ENCODE measurements at places on chromosomes 5 and 9. TPM values are rescaled to one million over a fixed set of nuclear protein-coding genes. Genes with fewer than 3 reads are reported as not detected.

The RMRP gene
- total RNA-seq: 13,690 TPM

DNA sequence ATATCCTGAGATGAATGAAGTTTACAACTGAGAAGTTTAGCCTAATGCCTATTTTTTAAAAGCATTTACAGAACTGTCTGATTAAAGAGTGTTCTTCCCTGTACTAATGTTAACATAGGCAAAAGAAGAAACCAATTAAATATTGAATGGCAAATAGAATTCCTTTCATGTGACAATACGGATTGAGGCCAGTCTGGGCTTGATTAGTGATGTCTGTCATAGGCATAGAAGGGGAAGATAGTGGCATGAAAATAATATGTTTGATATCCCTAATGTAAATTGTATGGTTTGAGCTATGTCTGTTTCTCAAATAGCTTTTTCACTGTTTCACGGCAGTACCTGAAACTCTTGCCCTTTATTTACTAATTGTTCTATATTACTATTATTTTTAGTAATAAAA lies 443.1 kb upstream of the CLINT1 start:
- no peak overlapping the region for H3K4me3 ChIP-seq
- H3K36me3 ChIP-seq: no peaks in the 10 kb centered on the region
- no peak overlapping the region for H3K27ac ChIP-seq
- no peaks in the 10 kb centered on the region for H3K27me3 ChIP-seq
- no peaks in the 10 kb centered on the region for H3K4me1 ChIP-seq

- no peak for DNase-seq
- H3K4me3 ChIP-seq: no peak overlapping the region
- no peaks in the 10 kb centered on the region for H3K36me3 ChIP-seq
- no peaks in the 10 kb centered on the region for H3K27me3 ChIP-seq
- H3K27ac ChIP-seq: no peak overlapping the region
Measured at GRCh38 chr5:178391480-178391879, 158.9 kb upstream of the PHYKPL start.

The SNX24 gene
- 21.7 TPM for total RNA-seq

GRCh38 chr5:134582281-134582680 lies 50.3 kb downstream of the SAR1B start:
- no peak overlapping the region for H3K4me3 ChIP-seq
- no peak overlapping the region for H3K27ac ChIP-seq
- no peaks in the 10 kb centered on the region for H3K27me3 ChIP-seq
- no peak for DNase-seq

DNA sequence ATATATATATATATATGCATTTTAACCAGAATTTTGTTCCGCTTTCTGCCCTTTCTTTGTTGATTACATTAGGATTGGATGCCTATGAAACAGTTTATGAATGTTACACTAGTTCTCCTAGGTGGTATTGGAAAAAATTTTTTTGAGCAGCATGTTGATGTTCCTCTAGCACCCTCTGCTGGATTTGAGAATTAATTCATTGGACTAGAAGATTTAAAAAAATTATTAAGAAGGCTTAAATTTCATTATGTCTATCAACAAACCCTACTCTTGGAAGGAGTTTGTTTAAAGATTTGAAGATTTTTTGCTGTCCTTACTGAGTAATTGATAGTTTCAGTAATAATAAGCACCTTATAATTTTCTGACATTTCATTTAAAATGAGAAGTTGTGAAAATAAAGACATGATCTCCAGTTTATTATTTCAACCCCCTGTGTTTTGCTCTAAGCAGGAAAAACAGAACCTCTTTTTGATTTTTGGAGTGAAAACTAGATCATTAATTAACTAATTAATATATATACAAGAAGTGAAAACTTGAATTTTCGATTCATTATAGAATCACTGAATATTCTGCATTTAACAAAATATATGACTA lies 89.6 kb downstream of the CCDC171 start:
- no peaks in the 10 kb centered on the region for H3K36me3 ChIP-seq
- DNase-seq: peak; percentile 53
- no peaks in the 10 kb centered on the region for H3K27me3 ChIP-seq
- no peaks in the 10 kb centered on the region for H3K4me1 ChIP-seq

- no peaks in the 10 kb centered on the region for H3K36me3 ChIP-seq
- DNase-seq: no peak
- H3K27ac ChIP-seq: no peak overlapping the region
Measured at GRCh38 chr5:173246511-173246910, 11.5 kb upstream of the NKX2-5 start.

The NUTM2G gene
- total RNA-seq: not detected

The LVRN gene
- 0.18 TPM for total RNA-seq

DNA sequence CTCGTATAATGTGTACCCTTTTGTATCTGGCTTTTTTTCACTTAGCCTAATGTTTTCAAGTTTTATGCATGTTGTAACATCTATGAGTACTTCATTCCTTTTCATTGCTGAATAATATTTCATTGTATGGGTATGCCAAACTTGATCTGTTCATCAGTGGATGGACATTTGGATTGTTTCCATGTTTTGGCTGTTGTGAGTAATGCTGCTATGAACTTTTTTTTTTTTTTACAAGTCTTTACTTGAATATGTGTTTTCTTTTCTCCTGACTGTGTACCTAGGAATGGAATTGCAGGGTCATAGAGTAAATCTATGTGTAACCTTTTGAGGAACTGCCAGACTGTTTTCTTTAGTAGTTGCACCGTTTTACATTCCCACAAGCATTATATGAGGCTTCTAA lies 52.4 kb downstream of the MTREX start:
- H3K27me3 ChIP-seq: no peaks in the 10 kb centered on the region
- no peak overlapping the region for H3K4me3 ChIP-seq
- peak; percentile 38 for DNase-seq
- H3K27ac ChIP-seq: no peak overlapping the region
- H3K36me3 ChIP-seq: peaks cover 32% of the 10 kb centered on the region
- no peaks in the 10 kb centered on the region for H3K4me1 ChIP-seq

DNA sequence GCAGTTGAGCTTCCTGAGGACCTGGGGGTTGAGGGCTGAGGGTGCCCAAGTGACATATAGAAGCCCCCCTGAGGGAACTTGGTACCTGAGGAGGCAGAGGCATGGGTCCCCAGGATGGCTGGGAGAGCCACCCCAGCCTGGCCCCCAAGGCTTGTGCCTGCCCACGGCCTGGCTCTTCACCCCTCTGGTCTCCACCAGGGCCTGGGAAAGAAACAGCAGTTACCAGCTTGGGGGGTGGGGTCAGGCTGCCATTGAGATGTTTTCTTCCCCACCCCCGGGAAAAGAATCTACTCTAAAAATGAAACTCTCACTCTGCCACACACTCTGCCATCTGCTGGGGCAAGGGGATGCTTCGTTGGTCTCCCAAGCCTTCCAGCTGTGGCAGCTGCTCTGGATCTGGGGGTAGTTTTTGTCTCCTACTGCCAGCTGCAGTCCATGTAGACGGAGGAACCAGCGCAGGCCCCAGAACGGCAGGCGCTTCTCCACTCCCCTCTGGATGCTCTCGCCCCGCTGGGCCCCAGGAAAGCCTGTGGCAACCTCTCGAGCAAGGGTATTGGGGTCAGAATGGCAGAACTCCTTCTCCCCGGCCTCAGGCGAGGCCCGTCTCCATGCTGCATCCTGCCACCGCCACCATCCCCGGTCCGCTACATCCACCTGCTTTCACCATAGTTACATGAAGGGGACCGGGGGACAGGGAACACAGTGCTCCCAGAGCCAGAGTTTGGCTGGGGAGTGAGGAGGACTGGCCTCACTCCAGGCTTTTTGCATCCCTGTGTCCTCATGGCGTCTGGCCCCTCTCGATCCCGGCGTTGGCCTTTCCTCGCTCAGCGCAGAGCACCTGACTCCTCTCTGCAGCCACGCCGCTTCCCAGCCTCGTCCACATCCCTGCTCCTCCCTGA lies 123.5 kb downstream of the DAB2IP start:
- peaks cover 57% of the 10 kb centered on the region for H3K36me3 ChIP-seq
- DNase-seq: no peak
- no peak overlapping the region for H3K27ac ChIP-seq
- H3K4me1 ChIP-seq: peaks cover 17% of the 10 kb centered on the region
- H3K4me3 ChIP-seq: no peak overlapping the region
- no peaks in the 10 kb centered on the region for H3K27me3 ChIP-seq

The PCA3 gene
- total RNA-seq: not detected

The INSL6 gene
- not detected for total RNA-seq

DNA sequence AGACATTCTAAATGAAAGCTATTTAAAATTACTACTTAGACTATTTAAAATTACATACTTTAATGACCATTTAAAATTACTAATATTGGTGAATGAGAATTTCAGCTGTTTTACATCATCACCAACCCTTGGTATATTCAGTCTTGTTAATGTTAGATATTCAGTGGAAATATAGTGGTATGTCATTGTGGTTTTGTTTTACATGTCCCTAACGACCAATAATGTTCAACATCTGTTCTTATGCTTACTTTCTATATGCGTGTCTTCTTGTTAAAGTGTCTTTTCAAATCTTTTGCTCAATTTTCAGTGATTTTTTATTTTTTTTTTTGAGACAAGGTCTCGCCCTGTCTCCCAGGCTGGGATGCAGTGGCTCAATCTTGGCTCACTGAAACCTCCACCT lies 279.3 kb upstream of the TARS1 start:
- H3K27ac ChIP-seq: no peak overlapping the region
- H3K4me1 ChIP-seq: no peaks in the 10 kb centered on the region
- H3K36me3 ChIP-seq: no peaks in the 10 kb centered on the region
- DNase-seq: no peak

DNA sequence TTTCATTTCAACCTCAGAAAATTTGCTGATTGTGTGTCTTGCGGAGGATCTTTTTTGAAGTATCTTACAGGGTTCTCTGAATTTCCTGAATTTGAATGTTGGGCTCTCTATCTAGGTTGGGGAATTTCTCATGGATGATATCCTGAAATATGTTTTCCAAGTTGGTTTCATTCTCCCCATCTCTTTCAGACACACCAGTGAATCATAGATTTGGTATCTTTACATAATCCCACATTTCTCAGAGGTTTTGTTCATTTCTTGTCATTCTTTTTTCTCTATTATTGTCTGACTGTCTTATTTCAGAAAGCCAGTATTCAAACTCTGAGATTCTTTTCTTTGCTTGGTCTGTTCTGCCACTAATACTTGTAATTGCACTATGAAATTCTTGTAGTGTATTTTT lies 456.9 kb downstream of the PRELID2 start:
- H3K4me3 ChIP-seq: no peak overlapping the region
- H3K27me3 ChIP-seq: no peaks in the 10 kb centered on the region
- H3K27ac ChIP-seq: no peak overlapping the region
- H3K4me1 ChIP-seq: no peaks in the 10 kb centered on the region

The CDC25C gene
- total RNA-seq: 7.5 TPM

- H3K36me3 ChIP-seq: no peaks in the 10 kb centered on the region
- H3K4me3 ChIP-seq: no peak overlapping the region
- no peak for DNase-seq
- H3K27ac ChIP-seq: no peak overlapping the region
- H3K4me1 ChIP-seq: no peaks in the 10 kb centered on the region
- peaks cover 10% of the 10 kb centered on the region for H3K27me3 ChIP-seq
Measured at GRCh38 chr9:99312736-99313135, 90.7 kb downstream of the SEC61B start.

DNA sequence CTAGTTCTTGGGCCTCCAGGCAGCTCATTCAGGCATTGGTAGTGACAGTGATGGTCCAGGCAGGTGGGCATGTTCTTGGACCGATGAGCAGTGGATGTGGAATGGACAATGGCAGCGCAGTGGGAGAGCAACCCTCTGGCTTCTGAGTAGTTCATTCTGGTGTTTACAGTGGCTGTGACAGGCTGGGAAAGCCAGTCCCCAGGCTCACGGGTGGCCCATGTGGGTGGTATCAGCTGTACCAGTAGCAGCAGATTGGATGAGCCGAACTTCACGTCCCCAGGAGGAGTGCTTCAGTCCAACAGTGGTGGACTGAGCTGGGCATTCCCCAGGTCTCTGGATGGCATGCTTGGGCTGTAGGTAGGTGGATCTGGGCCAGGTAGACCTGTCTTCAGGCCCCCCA lies 515.6 kb upstream of the ACO1 start:
- no peak overlapping the region for H3K4me3 ChIP-seq
- H3K27me3 ChIP-seq: no peaks in the 10 kb centered on the region
- H3K36me3 ChIP-seq: no peaks in the 10 kb centered on the region

- H3K4me1 ChIP-seq: no peaks in the 10 kb centered on the region
- no peak for DNase-seq
- peaks cover 4% of the 10 kb centered on the region for H3K36me3 ChIP-seq
Measured at GRCh38 chr5:73044546-73044945, 75.8 kb upstream of the TMEM171 start.

GRCh38 chr9:89706731-89707191 lies 101.9 kb downstream of the GADD45G start:
- H3K4me1 ChIP-seq: no peaks in the 10 kb centered on the region
- no peaks in the 10 kb centered on the region for H3K27me3 ChIP-seq
- H3K4me3 ChIP-seq: no peak overlapping the region
- H3K36me3 ChIP-seq: no peaks in the 10 kb centered on the region

GRCh38 chr5:130213607-130214006 lies 309.3 kb downstream of the CHSY3 start:
- DNase-seq: no peak
- no peak overlapping the region for H3K27ac ChIP-seq
- H3K27me3 ChIP-seq: no peaks in the 10 kb centered on the region
- H3K4me3 ChIP-seq: no peak overlapping the region
- no peaks in the 10 kb centered on the region for H3K4me1 ChIP-seq
- H3K36me3 ChIP-seq: no peaks in the 10 kb centered on the region

DNA sequence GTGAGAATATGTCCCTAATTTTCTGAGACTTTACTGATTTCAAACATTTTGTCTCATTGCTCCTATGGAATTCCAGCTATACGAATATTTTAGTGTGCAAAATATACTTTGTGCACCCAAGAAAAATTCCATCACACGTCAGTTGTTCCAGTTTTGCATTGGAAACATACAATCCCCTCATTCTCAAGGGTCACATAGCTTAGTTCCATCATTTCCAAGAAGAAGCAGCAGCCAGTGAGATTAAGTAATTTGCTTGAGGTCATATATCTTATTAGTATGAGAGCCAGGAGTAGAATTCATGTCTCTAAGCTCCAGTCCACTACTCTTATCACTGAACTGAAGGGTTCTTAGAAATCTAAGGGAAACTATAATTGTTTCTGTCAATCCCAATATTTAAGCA lies 746.7 kb upstream of the C9orf72 start:
- no peak for DNase-seq
- H3K36me3 ChIP-seq: no peaks in the 10 kb centered on the region
- H3K4me1 ChIP-seq: no peaks in the 10 kb centered on the region
- H3K27ac ChIP-seq: no peak overlapping the region
- no peak overlapping the region for H3K4me3 ChIP-seq
- H3K27me3 ChIP-seq: no peaks in the 10 kb centered on the region

The BARHL1 gene
- total RNA-seq: not detected

The NME5 gene
- under 0.01 TPM for total RNA-seq

DNA sequence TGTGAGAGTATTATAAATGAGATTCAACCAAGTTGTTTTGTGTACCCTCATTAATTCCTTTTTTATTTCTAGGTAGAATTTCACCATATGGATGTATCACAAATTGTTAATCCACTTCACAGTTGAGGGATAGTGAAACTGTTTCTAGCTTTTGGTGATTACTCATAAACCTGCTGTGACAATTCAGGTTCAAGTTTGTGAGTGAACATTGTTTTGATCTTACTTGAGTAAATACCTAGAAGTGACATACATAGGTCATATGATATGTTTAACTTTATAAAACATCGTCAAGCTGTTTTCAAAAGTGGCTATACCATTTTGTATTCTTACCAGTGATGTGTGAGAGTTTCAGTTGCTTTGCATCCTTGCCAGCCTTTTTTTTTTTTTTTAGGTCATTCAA lies 112.9 kb downstream of the CAMK4 start:
- no peaks in the 10 kb centered on the region for H3K36me3 ChIP-seq
- DNase-seq: no peak
- H3K4me3 ChIP-seq: no peak overlapping the region
- no peaks in the 10 kb centered on the region for H3K27me3 ChIP-seq
- H3K4me1 ChIP-seq: no peaks in the 10 kb centered on the region
- no peak overlapping the region for H3K27ac ChIP-seq

- no peaks in the 10 kb centered on the region for H3K36me3 ChIP-seq
- DNase-seq: no peak
- no peaks in the 10 kb centered on the region for H3K4me1 ChIP-seq
Measured at GRCh38 chr5:157993986-157994691, 135.2 kb upstream of the CLINT1 start.
